ENCODE measurements at places on chromosomes 6 and 20.

DNA sequence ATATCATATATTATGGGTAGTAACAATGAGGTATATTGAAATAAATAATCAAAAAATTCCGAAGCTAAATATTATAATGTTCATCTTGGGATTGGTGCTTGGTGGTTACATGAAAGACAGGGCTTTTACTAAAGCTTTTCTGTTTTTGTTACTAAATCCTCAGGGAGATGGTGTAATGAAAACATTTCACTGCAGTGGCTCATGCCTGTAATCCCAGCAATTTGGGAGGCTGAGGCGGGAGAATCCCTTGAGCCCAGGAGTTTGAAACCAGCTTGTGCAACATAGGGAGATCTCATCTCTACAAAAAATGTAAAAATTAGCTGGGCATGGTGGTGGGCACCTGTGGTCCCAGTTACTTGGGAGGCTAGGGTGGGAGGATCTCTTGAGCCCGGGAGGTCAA lies 42.9 kb downstream of the AFG1L start:
- no peak for DNase-seq

- DNase-seq: no peak
Observed at GRCh38 chr6:130513770-130514169, 148.0 kb downstream of the TMEM200A start.

GRCh38 chr6:142823256-142823902 lies 121.6 kb downstream of the HIVEP2 start:
- DNase-seq: no peak

GRCh38 chr20:13525225-13525940 lies 113.3 kb downstream of the TASP1 start:
- DNase-seq: no peak

GRCh38 chr6:37256692-37257319 lies 766 bp upstream of the TBC1D22B start:
- no peak for DNase-seq

DNA sequence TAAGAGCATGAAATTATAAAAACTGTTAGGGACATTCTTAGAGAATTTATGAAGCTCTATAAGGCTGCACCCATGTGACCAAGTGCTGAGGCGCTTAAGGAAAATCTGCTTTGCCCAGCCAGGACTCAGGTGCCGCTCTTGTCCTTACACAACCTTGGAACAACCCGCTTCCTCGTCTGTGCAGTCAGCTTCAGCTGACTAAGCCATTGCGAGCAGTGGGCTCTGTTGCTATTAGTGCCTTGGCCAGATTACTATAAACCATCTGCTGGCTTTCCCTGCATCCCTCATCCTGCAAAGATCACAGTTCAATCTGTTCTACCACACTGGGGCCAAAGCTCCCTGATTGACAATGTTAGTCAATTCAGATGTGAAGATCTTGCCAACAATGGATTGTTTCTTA lies 89.1 kb upstream of the E2F3 start:
- no peak for DNase-seq

GRCh38 chr6:170159022-170159965 lies 131.6 kb downstream of the DLL1 start:
- DNase-seq: no peak

DNA sequence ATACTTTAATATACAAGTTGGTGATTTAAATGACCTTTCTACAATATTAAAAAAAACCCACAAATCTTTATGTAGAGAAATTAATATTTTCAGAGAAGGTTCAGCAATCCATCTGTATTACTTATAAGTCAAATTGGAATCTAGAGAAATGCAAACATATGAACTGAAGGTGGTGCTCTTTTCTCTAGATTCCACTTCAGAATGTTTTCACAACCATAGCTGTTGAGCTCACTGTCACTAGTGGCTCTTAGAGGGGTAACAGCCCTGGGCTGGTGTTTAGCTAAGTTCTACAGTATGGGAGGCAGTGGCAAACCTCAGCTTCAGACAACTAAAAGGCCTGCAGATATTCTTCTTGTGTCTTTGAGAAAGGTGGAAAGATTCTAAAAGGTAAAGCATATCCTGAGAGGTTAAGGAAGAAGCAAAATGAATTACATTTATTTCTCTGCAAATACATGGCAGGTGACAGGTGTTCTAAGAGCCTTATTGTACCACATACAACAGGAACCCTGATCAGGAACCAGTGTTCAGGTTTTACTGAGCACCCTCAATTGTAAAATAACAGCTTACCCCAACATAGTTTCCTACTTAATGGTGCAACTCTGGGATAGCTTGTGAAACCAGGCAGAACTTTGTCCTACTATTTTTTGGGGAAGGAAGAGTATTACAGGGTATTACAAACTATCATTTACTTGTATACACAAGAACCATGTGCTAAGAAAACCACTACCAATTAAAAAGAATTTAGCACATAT lies 56.6 kb upstream of the SAMHD1 start:
- DNase-seq: no peak

GRCh38 chr6:118650582-118651281 lies 659 bp downstream of the CEP85L start:
- DNase-seq: peak; percentile 7

GRCh38 chr6:72689107-72689954 lies 67.5 kb downstream of the KCNQ5 start:
- peak; percentile 54 for DNase-seq

Measured in GM18507 (cell line).